ENCODE measurements at places on chromosomes 1 and 21.

- DNase-seq, result no peak
Observed at GRCh38 chr21:17414766-17415165, 98.1 kb upstream of the CXADR start.

DNA sequence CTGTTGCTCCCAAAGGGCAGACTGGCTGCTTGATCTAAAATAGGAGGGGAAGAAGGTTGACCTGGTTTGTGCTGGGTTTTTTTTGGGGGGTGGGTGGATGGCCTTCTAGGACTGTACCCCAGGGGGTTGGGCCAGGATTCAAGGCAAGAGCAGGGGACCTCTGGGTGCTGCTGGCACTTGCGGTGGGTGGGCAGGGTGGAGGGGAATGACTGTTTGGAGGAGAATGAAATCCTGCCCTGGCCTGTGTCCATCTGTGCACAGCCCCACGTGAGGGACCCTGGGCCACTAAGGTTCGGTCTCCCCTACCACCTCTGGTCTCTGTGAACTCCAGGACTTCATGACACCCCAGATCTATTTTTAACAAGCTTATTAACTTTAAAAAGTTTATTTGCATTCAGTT lies 414.2 kb downstream of the PTPRU start:
- no peak for DNase-seq

- no peak for DNase-seq
Observed at GRCh38 chr1:209534496-209535250, 48.8 kb upstream of the CAMK1G start.

GRCh38 chr1:46461809-46462448 lies 27.7 kb upstream of the DMBX1 start:
- DNase-seq, result no peak

DNA sequence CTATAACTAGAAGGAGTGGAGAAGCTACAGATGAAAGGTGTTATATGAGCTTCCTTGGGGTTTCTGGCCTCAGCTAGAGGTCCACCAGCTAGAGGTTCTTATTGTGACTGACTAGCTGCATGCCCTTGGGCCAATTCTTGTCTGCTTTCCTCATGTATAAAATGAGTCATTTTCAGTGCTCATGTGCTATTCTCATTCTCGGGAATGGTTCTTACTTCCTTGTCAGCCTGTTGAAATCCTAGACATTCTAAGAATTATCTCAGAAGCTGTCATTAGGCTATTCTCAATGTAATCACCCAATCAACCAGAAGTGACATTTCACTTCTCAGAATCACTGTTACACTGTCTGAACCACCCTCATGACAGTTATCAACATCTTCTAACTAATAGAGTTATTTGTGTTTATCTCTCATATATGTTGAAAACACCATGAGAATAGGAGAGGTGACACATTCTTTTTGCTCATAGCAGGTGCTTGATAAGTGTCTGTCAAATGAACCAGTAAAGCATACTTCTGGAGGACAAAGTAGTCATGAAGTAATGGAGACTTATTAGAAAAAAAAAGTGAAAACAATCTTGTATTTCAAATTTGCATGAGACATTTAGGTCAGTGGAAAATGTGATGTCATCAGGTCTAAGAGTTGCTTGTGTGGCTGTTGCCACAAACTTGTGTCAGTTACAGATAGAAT lies 122.8 kb upstream of the IVNS1ABP start:
- DNase-seq, result no peak

DNA sequence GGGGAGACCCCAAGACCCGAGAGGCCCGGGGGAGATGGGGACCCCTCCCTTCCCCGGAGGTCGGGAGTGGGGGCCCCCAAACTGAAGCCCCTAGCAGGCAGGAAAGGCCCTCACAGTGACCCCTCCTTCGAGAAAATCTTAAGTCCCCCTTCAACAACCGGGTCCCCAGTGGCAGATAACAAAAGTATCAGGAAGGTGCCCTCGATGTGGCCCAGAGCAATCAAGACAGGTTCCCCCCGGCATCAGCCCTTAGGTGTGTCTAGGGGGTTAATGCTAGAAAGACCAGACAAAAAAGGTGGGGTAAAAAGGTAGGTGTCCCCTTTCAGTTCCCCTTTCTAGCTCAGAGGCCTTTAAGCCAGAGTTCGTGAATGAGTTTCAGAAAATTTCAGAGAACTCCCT lies 282 bp upstream of the ECE1 start:
- DNase-seq, result no peak

DNA sequence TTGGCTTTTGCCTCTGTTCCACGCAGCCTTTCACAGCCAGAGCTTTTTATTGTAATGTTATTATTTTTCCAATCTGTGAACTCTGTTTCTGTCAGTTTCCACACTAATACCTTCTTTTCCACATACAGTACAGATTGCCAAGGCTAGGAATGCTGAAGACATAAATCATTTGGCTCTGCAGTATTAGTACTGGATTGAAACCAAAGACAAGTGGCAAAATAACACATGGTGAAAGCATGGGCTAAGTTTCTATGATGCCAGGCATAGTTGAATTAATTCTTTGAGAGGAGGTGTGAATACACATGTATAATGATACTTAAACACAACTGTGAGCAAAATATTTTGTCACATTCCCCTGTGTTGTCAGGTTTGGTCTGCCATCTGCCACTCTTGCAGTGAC lies 73.5 kb downstream of the TMEM200B start:
- no peak for DNase-seq

DNA sequence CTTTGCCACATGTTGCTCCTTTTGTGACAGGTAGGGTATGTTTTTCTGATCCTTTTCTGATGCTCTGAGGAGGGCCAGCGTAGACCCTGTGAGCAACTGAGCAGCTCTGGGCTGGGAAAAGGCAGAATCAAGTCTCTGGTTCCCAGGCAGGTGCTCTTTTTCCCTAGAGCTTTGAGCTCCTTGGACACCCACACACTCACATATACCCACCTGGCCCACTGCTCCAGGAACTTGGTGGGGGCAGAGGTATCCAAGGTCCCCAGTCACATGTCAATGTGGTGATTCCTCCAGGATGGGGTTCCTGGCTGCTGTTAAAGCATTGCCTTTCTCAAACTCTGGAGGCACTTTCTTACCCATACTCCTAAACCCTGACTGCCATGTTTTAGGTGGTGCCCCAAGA lies 5.4 kb downstream of the CD2 start:
- no peak for DNase-seq

- no peak for DNase-seq
Observed at GRCh38 chr1:6351480-6352137, 42.0 kb downstream of the ACOT7 start.

GRCh38 chr1:33306653-33307493 lies 14.0 kb downstream of the A3GALT2 start:
- DNase-seq, result no peak

DNA sequence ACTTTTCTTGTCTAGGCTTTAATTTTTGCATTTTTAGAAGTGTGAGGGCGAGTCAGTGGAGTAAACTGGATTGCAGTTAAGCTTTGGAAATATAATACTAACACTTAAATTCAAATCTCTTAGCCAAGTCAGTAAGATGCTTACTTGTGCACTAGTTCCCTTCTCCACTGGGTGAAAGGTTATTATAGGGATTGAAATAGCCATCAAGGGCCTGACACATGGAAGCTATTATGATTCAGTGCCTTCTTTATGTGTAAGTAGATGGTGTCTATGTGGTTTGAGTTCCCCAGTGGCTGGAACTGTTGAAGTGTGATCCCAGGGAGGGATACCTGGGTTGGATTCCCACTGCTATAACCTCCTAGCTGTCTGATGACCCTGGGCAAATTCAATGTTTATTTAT lies 24.7 kb upstream of the DMRTA2 start:
- no peak for DNase-seq

GRCh38 chr1:82177192-82177591 lies 376.5 kb downstream of the ADGRL2 start:
- no peak for DNase-seq

DNA sequence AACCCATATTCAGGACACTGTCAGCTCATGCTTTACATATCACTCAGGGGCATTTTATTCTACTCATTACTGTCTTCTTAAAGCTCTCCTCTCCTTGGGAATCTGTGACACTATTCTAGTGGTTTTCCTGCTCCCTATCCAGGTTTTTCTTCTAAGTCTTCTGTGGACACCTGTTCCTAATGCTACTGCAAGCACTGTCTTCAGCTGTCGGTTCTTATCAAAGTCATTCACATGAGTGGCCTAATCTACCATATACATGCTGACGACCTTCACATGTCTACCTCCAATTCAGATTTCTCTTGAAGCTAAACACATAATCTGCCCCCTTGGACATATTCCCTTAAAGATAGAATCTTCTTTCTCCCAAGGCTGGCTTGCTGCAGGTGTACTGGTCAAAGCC lies 39.8 kb upstream of the PRRX1 start:
- DNase-seq, result no peak

- no peak for DNase-seq
Observed at GRCh38 chr1:169110689-169111447, 4.4 kb downstream of the ATP1B1 start.

GRCh38 chr21:25732091-25732760 lies 2.5 kb downstream of the ATP5PF start:
- DNase-seq, result no peak

- no peak for DNase-seq
Observed at GRCh38 chr1:219692981-219693380, 80.1 kb upstream of the ZC3H11B start.

- no peak for DNase-seq
Observed at GRCh38 chr1:9676815-9677393, 25.4 kb downstream of the PIK3CD start.

GRCh38 chr1:147647796-147648633 lies 22.3 kb downstream of the ACP6 start:
- no peak for DNase-seq

- DNase-seq, result no peak
Observed at GRCh38 chr1:165473081-165473480, 28.2 kb upstream of the RXRG start.

- DNase-seq, result no peak
Observed at GRCh38 chr1:59016390-59016789, 232.5 kb upstream of the JUN start.

- no peak for DNase-seq
Observed at GRCh38 chr21:35864039-35864438, 196.3 kb downstream of the SETD4 start.

DNA sequence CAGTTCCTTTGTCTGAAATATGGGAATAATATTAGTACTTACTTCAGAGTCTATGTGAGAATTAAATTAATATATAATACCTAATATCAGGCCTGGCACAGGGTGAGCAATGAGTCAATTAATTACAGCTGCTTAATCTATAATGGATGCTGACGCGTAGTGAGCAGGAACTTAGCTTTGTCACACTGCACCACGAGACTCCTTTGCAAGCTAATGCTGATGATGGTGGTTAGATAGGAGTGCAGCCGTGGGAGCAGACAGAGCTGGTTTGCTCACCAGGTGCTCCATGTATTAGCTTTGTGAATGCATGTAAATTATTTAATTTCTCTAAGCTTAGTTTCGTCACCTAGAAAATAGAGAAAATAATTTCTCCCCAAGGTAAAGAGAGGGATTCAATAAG lies 35.1 kb downstream of the KCNJ15 start:
- no peak for DNase-seq

- no peak for DNase-seq
Observed at GRCh38 chr1:156684227-156684782, 7.1 kb upstream of the NES start.

DNA sequence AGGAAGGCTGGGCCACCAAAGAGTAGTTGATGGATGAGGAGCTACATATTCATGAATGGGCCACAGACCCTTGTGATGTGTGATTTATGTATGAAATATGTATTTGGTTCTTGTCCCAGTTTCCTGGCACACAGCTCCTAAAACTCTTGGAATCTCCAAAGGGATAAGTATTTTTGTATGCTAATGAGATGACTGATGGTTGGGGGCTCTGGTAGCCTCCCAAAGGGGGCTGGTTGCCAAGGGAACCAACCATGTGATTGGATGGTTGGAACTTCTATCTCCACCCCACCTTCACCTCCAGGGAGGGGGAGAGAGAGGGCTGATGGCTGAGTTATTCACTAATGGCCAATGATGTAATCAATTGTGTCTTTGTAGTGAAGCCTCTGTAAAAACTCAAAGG lies 77.1 kb downstream of the ZNF281 start:
- no peak for DNase-seq

DNA sequence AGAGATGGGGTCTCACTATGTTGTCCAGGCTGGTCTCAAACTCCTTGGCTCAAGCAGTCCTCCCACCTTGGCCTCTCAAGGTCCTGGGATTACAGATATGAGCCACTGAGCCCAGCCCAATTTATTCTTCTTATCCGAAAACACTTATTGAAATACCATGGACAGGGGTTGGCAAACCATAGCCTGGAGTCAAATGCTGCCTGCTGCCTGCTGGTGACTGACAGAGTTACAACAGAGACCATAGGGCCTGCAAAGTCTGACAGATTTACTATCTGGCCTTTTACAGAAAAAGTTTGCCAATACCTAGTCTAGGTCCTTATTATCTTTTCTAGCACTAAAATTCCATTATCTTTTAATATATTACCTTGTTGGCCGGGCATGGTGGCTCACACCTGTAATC lies 87.1 kb upstream of the ZNF281 start:
- DNase-seq, result no peak

- DNase-seq, result no peak
Observed at GRCh38 chr1:185318431-185319138, 1.5 kb upstream of the IVNS1ABP start.

GRCh38 chr1:245715970-245716369 lies 561.2 kb downstream of the KIF26B start:
- DNase-seq, result no peak

DNA sequence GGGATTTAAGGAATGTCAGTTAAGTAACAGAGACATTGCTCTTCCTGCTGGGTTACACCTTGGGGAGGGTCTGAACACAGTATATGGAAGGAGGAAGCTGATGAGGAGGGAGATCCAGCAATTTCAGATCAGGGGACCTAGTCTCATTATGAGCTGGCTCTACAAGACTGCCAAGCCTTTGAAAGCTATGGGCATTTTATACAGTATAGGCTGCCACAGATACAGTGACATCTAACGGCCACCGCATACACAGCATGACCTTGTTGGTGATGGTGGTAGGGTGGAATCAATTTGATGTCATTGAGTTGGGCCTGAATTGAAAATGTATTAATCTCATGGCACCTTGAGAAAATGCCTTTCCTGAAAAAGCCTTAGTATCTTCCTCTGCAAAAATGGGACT lies 22.6 kb upstream of the ZP4 start:
- no peak for DNase-seq

DNA sequence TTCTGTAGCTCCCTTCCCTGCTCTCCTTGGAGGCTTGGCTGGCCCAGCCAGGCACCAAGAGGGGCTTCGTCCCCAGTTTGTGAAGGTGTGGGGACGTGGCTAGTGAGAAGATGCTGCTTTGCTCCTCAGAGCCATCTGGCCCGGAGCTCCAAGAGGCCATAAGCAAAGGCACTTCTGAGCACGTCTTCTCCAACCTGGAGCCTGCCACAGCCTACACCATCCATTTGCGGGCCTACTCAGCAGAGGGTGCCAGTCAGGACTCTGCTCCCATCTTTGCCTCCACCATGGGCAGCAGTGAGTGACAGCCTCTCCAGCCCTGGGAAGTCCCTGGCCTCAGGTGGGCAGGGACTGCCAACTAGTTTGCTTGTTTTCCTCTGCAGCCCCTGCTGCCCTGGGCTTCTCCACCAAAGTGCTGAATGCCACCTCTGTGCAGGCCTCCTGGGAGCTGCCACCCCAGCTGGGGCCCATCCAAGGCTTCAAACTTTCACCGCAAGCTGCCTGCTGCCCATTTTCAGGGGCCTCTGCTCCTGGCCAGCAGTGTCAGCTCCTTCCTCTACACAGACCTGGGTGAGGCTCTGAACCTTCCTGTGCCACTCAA lies 25.9 kb downstream of the SLC27A3 start:
- no peak for DNase-seq

GRCh38 chr1:43621861-43622260 lies 28.1 kb upstream of the KDM4A start:
- DNase-seq, result no peak

Data from activated CD8-positive, alpha-beta memory T cell treated with anti-CD3 and anti-CD28 coated beads, Interleukin-2, amount 50 U/mL, for 4 hours (primary cell).